Mesothelial cell of epicardium (in vitro differentiated cells): ENCODE measurements at places on chromosomes 2 and 18. TPM values are rescaled to one million over a fixed set of nuclear protein-coding genes. Genes with fewer than 3 reads are reported as not detected.

GRCh38 chr2:112001136-112001715, 53.8 kb upstream of the TMEM87B start:
- no peak for DNase-seq

- no peak for DNase-seq
These were observed 93.2 kb downstream of the CABYR start for GRCh38 chr18:24231773-24232735.

DNA sequence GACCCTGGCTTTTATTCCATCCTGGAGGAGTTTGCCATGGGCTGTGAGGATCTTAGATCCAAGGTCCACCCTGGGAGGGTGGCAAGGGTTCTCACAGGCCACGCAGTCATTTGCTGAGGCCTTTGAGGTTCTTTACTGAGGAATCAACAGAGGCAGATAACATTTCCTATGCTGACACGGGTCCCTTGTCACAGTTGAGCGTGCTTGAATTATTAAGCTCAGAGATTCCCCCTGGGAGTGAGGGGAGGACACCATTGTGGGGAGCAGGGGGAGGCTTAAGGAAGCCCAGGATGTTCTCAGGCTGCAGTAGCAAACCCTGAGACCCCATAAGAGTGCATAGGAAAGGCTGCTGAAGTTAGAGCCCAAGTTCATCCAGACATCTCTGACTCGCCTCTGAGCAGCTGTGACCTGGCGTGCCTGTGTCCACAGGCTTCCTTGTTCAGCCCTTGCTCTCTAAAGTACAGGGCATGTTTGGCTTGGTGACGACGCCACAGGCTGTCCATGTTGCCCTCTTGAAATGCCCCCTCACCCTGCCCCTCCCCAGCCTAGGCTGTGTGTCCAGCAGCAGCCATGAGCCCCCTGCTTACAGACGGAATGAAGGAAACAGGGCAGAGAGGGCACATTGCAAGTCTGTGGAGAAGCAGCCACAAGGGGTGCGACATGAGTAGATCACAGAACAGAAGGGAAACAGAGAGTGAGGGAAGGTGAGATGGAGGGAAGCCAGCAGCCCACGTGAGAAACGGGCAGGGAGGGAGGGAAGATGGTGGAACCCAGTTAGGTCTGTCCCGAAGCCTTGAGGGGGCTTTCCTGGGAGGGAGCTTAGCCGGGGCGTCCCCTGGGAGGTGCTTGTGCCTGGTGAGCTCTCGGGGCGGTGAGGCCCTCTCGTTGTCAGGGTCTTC, 34.0 kb downstream of the NAPG start:
- no peak for DNase-seq

DNA sequence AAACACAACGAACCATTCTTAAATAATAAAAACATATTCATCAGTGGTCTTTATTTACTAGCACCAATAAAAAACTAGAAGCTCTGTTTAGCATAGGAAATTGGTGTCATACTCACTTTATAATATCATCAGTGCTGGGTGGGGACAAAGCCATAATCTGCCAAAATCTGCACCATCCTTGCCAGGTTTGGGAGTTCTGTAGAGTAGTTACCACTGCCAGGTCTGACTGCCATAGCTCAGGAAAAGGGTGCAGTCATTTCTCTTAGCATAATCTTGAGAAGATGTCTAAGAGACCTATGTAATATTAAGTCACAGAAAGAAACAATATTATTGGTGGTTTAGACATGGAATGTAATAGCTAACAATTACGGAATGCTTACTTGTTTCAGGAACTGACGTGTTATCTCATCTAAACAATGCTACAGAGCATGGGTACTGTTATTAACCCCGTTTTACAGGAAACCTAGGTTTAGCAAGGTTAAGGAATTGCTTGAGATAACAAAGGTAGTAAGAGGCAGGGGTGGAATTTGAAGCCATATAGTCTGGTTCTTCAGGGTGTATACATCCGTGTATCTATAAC, 1.6 kb upstream of the MARCHF7 start:
- no peak for DNase-seq

- DNase-seq: no peak
These were observed 84.7 kb downstream of the ZNF407 start for GRCh38 chr18:74682141-74682990.

INPP5D gene
- total RNA-seq: 8.9 to 9.4 TPM (median 9.2 TPM) in 3 replicates

DNA sequence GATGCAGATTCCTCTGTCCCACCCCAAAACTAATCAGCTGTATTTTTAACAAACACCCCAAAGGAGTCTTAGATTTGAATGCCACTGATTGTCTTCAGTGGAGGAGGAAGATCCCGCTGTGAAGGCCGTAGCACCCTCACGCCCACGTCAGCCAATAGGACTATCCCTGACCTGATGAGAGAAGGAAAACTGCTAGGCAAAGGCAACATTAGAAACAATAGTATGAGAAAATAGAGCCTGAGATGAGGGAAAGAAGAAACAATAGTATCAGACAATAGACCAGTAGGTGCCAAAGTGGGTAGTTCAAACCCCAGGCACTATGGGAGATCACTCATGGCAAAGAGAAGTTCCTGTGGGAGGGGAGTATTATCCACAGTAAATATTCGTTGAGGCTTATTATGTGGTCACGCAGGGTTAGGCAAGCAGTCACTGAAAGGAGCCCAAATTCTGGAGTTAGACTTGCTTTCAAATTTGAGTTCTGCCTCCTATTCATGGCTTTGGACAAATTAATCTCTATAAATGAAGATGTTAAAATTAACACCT, 2.8 kb downstream of the PCBP1 start:
- no peak for DNase-seq

DNA sequence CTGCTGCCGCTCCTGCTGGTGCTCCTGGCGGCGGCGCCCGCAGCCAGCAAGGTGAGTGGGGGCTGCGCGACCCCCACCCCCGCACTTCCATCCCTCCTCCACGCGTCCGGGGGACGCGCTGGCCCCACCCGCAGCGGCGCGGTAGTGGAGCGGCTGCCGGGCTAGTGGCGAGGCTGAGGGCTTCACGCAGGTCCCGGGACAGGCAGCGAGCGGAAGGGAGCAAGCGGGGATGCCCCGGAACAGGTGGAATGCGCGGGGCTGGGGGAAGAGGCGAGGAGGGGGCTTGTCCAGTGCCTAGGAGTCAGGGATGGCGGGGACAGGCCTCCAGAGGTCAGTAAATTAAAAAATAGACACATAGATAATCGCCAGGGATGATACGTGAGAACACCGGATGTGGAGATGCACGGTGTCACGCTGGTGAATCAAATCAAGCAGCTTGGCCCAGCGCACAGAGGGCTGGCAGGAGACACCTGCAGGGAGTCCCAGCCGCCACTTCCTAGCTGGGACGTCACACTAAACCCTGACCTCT, 403 bp downstream of the COL4A3 start:
- DNase-seq: no peak
